ENCODE measurements at places on chromosomes 4 and X.

GRCh38 chr4:131388277-131388676, 1760.8 kb upstream of the PCDH10 start:
- no peak for DNase-seq

DNA sequence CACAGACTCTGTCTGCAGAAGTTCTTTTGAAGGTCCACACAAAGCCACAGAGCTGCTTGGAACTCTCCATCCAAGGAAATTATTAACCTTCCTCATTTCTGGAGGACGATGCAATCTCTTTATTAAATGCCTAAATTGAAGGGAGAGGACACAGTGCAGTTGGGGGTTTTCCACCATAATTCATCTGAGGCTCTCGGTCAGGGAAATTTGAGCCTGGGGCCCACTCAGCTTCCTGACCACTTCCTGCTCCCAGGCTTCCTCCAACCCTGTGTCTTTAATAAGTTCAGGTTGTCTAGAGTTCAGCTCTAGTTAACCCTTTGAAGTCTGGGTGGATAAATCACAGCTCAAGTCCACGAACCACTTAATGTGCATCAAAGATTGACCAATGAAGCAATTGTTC, 58.5 kb downstream of the PRPS1 start:
- no peak for DNase-seq

- DNase-seq, result no peak
Measured at GRCh38 chrX:119573222-119573621, 1.1 kb upstream of the UBE2A start.

DNA sequence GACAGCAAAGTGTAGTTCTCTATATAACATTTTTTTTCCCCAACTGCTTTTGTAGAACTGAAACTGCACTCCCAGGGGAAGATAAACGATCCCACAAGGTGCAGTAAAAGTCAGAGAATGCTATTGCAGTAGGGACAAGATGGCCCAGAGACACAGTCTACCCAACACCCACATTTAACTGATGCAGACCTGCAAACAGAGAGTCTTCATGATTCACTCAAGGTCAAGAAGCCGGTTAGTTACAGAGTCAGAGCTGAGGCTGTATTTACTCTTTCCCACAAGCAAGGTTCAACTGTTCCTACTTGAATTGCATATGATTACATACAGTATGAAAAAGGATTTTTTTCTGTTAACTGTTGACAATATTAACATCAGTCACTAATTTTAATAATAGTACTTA, 654.6 kb downstream of the IL1RAPL1 start:
- DNase-seq, result no peak

DNA sequence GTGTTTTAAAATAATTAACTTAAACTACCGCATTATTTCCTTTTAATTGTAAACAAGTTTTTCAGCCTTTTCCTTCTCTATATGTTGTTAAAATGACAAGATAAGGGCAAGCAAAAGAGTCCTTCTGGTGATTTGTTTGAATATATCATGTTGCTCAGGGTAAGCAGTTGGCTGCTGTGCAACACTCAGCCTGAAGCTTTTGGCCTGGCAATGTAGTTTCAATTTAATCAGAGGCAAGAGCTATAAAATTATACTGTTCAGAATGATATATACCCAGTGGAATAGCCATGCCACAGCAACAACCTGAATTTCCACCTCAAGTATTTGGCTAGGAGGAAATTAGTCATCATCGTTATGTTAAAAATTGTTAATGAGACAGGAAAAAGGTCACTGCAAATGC, 53.4 kb downstream of the GRXCR1 start:
- no peak for DNase-seq

- DNase-seq, result peak; percentile 16
Measured at GRCh38 chrX:51743179-51743957, at the start of gene GSPT2. TSS of gene GSPT2 (plus strand) at chrX:51743442. CDS start at chrX:51743627, 185 bp downstream.

DNA sequence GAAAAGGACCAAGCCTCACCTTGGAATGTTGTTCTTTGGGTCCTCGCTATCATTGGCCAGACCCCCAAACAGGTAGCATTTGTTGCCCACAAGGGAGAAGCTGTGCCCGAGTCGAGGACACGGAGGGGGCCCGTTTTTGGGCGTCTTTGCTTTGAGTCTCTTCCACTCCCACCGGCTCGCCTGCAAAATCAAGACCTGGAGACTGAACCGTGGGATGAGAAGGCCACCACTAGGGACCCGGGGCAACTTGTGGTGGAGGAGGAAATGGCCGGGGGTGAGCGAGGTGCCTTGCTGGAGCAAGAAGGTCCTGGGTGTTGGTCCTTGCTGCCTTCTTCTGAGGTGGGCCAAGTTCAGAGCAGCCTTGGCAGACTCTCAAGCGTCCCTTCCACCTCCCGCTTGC, 7.5 kb downstream of the HCFC1 start:
- no peak for DNase-seq

DNA sequence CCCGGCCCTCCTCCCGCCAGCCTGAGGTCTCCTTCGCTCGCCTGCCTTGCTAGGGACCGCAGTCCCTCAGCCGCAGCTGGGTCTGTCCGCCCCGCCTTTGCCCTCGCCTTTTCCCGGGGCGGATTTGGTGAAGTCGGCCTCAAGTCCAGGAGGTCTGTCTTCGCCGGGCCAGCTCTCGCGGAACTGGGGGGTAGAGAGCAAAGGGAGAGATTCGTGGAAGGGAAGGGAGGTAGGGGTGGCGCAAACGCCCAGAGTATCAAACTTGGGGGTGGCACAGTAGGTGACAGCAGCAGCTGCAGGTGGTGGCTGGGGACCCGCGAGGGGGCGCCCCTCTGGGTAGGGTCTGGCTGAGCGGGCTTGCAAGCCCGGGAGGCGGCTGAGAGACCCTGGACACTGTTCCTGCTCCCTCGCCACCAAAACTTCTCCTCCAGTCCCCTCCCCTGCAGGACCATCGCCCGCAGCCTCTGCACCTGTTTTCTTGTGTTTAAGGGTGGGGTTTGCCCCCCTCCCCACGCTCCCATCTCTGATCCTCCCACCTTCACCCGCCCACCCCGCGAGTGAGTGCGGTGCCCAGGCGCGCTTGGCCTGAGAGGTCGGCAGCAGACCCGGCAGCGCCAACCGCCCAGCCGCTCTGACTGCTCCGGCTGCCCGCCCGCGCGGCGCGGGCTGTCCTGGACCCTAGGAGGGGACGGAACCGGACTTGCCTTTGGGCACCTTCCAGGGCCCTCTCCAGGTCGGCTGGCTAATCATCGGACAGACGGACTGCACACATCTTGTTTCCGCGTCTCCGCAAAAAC, at the start of gene NPY2R:
TSS of gene NPY2R (plus strand) at position 379 of the 797 bp plus-strand sequence. CDS start 5,304 bp downstream, outside the sequence.
- DNase-seq, result no peak

DNA sequence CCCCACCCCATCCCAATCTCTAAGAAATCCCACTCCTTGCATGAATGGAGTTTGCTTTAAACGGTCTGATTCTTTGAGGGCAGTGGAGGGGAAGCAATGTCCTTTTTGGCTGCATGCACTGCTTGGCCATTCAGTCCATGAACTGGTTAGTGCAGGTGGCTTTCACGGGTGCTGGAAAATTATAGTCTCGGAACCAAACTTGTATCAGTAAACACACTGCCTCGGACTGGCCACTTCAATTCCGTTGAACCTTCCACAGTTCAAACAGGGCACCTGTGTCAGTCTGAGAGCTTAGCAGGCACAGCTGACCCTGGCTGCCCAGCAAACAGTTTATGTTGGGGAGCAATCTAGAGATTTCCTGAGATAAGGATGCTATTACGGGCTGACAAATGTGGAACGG, 255.6 kb downstream of the DHX15 start:
- DNase-seq, result no peak

DNA sequence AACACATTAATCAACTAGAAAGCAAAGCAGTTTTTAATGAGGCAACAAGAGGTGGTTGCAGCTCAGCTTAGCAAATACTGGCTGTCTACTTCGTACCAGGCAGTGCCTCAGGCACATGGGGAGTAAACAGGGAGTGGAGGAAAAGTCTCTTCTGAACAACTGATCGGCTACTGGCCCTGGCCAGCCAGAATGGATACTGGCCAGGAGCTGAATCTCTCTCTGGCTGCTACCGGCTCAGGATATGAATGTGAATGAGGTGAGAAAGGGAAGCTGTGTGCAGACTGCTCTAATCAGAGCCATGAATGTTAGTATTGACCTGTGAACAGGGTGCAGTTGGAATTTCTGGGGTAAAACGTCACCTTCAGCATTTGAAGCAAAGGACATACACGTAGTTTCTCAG, 77.3 kb downstream of the STK32B start:
- no peak for DNase-seq

Data from activated T-helper 1 cell treated with Interleukin-2 at 50 U/mL for 16 hours (primary cell).